ENCODE measurements at places on chromosomes 6 and 20.

DNA sequence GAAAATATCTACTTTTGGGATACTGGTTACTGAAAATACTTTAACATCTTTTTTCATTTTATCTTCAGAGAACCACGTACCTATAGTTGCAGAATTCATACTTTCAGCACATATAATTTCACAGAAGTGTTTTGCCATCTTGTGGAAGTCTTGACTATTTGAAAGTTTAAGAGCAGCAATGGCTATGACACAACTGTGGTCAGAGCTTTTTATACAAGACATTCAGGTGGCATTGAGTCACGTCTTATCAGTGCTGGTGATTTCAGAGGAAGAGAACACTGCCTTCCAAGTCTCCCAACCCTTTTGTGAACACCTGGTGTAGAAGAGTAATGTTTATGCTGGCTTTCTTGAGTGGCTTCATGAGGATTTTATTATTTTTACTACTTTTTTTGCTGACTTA is 171.6 kb downstream of the ARID1B start:
- H3K27ac ChIP-seq: no peak overlapping the region
- H3K27me3 ChIP-seq: no peaks in the 10 kb centered on the region
- DNase-seq: no peak
- no peaks in the 10 kb centered on the region for H3K36me3 ChIP-seq
- H3K4me3 ChIP-seq: no peak overlapping the region
- peaks cover 52% of the 10 kb centered on the region for H3K4me1 ChIP-seq

- H3K27ac ChIP-seq: no peak overlapping the region
- H3K4me1 ChIP-seq: no peaks in the 10 kb centered on the region
- no peaks in the 10 kb centered on the region for H3K27me3 ChIP-seq
These were observed 392.9 kb upstream of the IMPG1 start for GRCh38 chr6:76465410-76465809.

- no peak overlapping the region for H3K4me3 ChIP-seq
- H3K36me3 ChIP-seq: peaks cover 12% of the 10 kb centered on the region
- H3K27ac ChIP-seq: no peak overlapping the region
These were observed 29.9 kb downstream of the FBXO30 start for GRCh38 chr6:145784683-145785082.

DNA sequence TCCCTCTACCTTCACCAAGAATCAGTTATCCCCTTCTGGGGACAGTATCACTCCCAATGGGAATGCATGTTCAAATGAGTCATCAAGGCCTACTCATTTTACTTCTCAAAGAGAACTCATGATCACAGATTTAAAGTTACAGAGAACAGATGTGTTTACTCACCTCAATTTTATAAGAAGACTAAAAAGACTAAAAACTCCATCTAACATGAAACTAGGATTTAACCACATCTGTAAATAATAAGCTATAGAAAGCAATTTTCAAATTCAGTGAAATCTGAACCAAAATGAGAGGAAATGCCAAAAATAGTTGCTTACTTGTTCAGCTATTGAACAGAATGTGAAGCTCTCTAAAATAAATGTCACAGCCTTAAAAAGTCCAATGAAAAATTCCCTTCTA is 300.1 kb upstream of the KCNQ5 start:
- H3K4me1 ChIP-seq: no peaks in the 10 kb centered on the region
- DNase-seq: no peak
- no peak overlapping the region for H3K27ac ChIP-seq
- no peak overlapping the region for H3K4me3 ChIP-seq
- no peaks in the 10 kb centered on the region for H3K36me3 ChIP-seq

DNA sequence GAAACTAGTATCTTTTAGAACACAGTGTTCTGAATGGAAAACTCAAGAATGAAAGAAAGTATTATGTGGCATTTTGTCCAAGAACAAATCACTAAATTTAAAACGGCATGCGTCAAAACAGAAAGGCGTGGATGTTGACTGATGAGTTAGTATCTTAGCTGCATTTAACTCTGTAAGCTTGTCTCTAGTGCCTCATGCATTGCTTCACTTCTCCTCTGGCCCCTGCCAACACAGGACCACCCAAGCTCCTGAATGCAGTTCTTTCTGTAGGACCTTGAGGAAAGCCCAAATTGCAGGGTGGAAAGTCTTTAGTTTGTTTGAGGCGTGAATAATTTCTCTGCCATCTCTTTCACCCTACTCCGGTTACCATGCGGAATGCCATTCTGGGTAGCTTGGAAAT is 632.2 kb downstream of the COL12A1 start:
- no peaks in the 10 kb centered on the region for H3K4me1 ChIP-seq
- H3K27me3 ChIP-seq: no peaks in the 10 kb centered on the region
- no peak overlapping the region for H3K4me3 ChIP-seq
- DNase-seq: no peak
- H3K36me3 ChIP-seq: no peaks in the 10 kb centered on the region

DNA sequence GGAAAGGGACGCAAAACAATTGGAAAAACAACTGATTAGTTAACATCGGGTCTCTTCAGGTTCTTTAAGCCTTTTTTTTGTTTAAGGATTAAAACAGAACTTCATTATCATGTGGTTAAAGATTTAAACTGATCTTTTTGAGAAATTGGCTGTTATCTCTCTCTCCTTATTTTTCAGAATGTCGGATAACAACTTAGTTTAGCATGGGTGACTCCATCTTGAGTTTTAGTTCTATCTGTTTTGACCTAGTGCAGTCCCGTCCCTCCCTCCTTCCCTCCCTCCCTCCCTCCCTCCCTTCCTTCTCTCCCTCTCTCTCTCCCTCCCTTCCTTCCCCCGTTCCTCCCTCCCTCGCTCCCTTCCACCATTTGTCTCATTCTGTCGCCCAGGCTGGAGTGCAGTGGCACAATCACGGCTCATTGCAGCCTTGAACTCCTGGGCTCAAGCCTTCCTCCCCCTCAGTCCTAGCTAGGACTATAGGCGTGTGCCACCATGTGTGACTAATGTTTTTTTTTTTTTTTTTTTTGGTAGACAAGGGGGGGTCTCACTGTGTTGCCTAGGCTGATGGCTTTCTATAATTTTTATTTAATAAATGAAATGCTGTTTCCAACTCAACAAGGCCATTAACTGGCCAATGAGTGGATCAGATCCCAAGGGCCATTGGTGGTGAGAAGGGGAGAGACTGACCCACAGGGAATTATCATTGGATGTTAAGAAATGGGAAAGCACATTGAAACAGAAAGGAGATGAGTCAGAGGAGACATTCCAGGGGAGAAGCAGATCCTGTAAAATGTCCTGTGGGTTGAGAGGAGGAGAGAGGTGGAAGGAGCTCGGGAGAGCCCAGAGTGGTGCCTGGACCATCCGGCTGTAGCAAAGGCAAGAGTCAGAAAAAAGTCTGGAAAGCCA is 13.6 kb downstream of the BAK1 start:
- no peaks in the 10 kb centered on the region for H3K27me3 ChIP-seq
- DNase-seq: no peak
- H3K36me3 ChIP-seq: peaks cover 17% of the 10 kb centered on the region
- H3K27ac ChIP-seq: no peak overlapping the region
- no peak overlapping the region for H3K4me3 ChIP-seq
